ENCODE measurements at places on chromosomes 16 and 17.

DNA sequence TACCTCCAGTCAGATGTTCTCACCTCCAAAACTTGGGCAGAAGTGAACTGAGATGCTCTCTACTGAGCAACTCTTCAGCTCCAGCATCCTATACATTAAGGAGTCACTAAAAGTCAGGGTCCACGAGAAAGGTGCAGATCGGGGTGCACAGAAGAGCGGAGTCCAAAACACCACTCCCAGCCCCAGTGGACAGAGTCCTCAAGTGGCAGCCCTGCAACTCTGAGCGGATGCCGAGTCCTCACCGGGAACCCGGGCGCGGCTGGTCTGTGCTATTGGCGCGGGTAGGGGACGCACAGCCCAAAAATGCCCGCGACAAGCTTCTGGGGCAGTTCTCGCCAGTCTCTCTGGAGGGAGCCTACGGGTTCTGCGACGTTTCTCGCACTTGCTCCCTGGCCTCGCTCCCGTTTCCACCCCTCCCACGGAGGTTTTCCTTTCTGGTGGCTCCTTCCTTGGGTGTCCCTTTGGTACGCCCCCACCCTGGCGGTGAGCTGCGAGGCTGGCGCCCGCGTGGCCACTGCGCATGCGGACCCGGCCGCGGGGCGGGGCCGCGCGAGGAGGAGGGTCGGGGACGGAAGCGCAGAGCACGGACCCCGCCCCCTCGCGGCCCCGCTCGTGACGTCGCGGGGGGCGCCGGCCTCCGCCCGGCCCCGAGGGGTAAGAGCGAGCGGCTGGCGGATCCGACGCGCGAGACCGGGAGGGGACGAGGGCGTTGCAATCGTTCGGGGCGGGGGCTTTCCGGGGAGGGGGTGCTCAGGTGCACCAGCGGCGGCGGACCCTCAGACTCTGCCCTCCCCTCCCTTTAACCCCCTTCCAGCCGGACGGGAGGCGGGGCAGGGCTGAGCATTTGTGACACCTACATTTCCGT lies at the start of gene TMEM219:
TSS of gene TMEM219 (plus strand) at position 601 of the 865 bp plus-strand sequence. CDS start 1,065 bp downstream, outside the sequence.
- DNase-seq: peak; percentile 83

DNA sequence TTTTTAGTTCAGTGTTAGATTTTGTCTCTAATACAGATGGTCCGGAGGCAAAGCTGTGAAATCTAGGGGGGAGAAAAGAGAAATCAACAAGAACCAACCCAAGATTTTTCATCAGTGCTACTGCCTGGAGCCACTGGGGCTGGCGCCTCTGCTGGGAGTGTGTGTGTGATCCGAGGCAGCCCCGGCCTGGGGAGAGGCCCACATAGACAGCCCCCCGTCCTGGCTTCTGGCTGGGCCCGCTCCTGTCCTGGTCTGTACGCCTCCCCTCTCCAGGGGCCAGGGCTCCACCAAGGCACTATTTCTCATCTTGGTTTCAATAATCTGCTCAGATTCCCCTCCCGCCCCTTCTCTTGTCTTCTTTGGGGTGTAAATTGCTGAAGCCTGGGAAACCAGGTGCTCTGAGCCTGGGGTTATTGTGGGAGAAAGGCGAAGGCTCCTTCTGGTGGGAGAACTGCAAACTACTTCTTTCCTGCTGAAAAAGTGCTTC lies 7.8 kb downstream of the BAHCC1 start:
- no peak for DNase-seq

- no peak for DNase-seq
Measured at GRCh38 chr16:15620611-15621195, 22.3 kb downstream of the MARF1 start.

- DNase-seq: no peak
Measured at GRCh38 chr17:17560975-17561374, 30.5 kb downstream of the PEMT start.

DNA sequence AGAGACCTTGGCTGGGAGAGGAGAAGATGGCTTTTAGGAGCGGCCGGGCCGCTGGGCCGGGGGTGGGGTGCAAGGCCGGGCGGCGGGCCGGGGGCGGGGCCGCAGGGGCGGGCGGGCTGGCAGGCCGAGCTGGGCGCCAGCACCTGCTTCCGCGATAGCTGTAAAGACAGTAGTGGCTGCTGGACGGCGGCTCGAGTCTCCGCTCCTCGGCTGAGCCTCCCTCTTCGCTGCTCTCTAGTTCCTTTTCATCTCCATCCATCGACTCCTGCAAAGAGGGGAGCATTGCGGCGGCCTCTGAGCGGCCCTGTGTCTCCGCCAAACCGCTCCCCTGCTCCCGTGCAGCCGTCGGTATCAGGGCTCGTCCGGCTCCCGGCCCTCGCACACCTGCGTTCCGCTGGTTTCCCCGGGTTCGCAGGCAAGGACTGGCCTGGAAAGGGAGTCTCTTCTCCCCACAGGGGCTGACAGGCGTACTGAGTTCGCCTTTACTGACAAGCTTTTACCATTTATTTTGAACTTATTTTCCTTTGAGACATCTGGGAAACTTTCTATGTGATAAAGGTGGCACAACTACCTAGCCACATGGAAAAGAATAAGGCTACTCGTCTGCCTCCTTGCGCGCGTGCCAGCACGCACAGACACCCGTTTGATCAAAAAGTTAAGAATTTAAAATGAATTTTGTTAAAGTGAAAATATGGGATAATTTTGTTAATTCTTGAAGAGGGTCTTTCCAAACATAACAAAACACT lies at the start of gene C17orf75:
TSS of gene C17orf75 (minus strand) at position 317 of the 746 bp plus-strand sequence. CDS start at position 283, 34 bp downstream.
- peak; percentile 76 for DNase-seq

GRCh38 chr17:67377488-67378453 lies 690 bp downstream of the PITPNC1 start:
- DNase-seq: peak; percentile 66

GRCh38 chr17:68297195-68297594 lies 5.9 kb downstream of the ARSG start:
- no peak for DNase-seq

All from NCI-H2081 (cell line).